ENCODE measurements at places on chromosomes 12 and 14. TPM values are rescaled to one million over a fixed set of nuclear protein-coding genes. Genes with fewer than 3 reads are reported as not detected.

Gene OR10G3
- not detected for total RNA-seq

Gene ATN1
- total RNA-seq, result 34.2 TPM

Gene GDF3
- not detected for total RNA-seq

Gene TMEM52B
- total RNA-seq, result 0.25 TPM

Gene PRKD1
- 18.9 TPM for total RNA-seq

Gene TOMM20L
- not detected for total RNA-seq

Gene NTS
- 0.49 TPM for total RNA-seq

Gene ARMH4
- total RNA-seq, result 75.0 TPM

Gene STAT2
- total RNA-seq, result 58.8 TPM

Gene CD163L1
- 1.5 TPM for total RNA-seq

Gene RNASE3
- total RNA-seq, result not detected

Gene TEDC1
- 3.0 TPM for total RNA-seq

Gene TPH2
- not detected for total RNA-seq

Gene PLBD1
- total RNA-seq, result 0.98 TPM

Gene SPTB
- total RNA-seq, result 17.0 TPM

Gene PRPH
- 2.2 TPM for total RNA-seq

Gene C12orf54
- total RNA-seq, result not detected

Gene C12orf50
- not detected for total RNA-seq

Gene ADGRD1
- 2.7 TPM for total RNA-seq

Gene LRR1
- 3.0 TPM for total RNA-seq

Gene CCDC177
- total RNA-seq, result 4.2 TPM

Gene PTPN6
- 2.5 TPM for total RNA-seq

Gene KLRD1
- 0.25 TPM for total RNA-seq

Gene GTF2A1
- total RNA-seq, result 47.0 TPM

Measured in temporal lobe (tissue), 4 donors.